ENCODE measurements at places on chromosomes 11 and 22.

- DNase-seq, result peak; percentile 84
Measured at GRCh38 chr22:30286813-30287647, 2.3 kb downstream of the CASTOR1 start.

GRCh38 chr11:64954201-64954600 is 17.7 kb downstream of the MAJIN start:
- no peak for DNase-seq

- no peak for DNase-seq
Measured at GRCh38 chr11:134592391-134592990, 180.4 kb upstream of the B3GAT1 start.

DNA sequence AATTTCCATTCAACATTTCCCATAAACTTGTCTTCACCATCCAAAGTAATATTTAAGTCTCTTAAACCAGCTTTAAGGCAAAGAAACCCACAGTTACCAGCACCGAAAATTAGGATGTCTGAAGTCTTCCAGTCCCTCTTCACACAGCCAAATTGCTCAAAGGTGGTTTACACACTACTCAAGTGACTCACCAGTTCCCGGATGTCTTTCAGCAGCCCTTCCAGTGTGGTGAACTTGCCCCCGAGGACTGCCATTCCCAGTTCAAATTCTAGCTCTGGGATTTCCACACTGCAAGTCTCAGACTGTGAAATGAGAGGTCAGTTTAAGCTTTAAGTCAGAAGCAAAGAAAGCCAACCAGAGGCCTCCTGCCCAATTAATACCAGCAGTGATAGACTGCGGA is 5.1 kb downstream of the ZPR1 start:
- no peak for DNase-seq

DNA sequence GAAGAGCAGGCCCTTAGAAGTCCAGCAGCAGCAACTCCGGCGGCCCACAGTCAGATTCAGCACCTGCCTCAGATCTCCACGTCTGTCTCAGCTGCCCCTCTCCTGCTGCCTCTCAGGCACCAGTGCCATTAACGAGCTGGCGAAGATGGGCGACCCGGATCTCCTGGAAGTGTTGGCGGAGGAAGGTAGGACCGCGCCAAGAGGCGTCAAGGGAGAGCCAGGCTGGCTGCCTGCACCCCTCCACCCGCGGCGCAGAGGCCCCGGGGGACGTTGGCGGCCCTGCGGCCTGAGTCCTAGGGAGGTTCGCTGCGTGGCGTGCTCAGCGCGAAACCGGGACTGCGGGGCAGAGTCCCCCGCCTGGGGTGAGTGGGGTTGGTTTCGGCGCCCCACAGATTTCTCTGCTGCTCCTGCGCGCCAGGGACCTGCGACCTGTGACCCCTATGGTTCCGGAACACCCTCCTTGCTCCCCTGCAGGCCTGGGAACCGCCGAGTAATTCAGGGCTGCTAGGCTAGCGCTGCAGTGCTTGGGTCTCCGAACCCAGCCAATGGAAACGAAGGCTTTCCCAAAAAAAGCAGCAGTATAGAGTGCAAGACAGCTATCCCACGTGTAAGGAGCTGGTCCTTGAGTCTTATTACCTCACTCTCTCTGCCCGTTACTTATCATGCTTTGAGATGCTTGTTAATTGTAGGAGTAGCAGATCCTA is 615 bp downstream of the ANO5 start:
- no peak for DNase-seq

DNA sequence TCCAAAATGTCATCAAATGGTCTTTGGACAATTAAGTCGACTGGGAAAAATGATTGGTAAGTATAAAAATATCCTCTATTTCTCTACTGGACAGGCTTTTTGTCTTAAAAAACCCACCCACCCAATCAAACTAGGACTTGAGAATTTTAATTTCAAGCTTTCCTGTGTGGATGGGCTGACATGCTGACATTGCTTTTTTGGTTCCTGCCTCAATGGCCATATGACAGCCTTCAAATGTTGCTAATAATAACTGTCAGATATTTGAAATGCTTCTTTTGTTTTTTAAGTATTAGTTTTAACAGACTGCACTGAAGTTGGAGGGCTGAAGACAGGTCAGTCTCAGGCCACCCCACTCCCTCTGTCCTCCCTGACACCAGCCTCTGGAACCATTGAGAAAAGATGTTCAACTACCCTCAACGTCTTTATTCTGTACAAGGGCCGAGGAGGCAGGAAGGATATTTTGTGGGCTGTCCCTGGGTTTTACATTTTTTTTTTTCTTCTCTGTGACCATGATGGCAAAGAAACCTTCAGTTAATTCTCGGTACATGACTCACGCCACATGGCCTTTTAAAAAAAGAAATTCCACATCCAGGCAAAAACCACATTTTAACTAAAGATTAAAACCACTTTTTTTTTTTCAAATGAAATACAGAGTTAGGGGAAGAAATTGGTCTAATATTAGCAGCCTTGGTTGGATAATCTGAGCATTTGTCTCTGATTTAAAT is 130.4 kb downstream of the SLC1A2 start:
- DNase-seq, result no peak

- no peak for DNase-seq
Measured at GRCh38 chr22:44024288-44024921, at the start of gene PARVB. PARVB (plus strand) TSS chr22:44024302; CDS start chr22:44024340, 38 bp downstream.

DNA sequence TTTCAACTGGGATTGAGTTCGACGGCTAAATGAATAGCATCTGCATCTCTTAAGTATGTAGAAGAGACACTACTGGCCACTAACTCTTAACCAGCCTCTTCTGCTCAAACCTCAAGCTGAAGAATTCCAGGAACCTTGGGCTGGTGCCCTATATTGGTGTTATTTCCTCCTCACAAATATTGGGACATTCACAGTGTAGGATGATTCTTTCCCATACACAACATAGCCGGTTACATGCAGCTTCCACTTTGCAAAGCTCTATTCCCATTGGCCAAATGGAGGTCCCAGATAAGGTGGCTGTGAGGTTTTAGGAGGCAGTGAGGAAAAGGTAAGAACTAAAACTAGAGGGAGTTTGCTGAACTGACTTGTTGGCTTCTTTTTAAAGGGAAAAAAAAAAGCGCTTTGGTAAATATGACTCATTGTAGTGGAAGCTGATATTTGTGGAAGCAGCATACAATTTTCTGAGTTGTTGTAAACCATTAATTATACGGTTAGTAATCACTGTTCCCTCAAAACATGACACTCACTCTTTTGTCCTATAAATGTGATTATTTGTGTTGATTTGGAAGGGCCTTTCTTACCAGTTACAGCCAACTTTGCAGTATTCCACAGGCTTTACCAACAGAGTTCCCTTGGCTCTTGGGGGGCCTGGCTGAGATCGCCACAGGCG is 17.6 kb downstream of the C22orf31 start:
- DNase-seq, result no peak

GRCh38 chr11:33035011-33035410 is 4.4 kb upstream of the TCP11L1 start:
- DNase-seq, result no peak

- DNase-seq, result no peak
Measured at GRCh38 chr11:16630651-16631050, 107.8 kb upstream of the C11orf58 start.

- no peak for DNase-seq
Measured at GRCh38 chr11:79940974-79941735, 500.3 kb upstream of the TENM4 start.

DNA sequence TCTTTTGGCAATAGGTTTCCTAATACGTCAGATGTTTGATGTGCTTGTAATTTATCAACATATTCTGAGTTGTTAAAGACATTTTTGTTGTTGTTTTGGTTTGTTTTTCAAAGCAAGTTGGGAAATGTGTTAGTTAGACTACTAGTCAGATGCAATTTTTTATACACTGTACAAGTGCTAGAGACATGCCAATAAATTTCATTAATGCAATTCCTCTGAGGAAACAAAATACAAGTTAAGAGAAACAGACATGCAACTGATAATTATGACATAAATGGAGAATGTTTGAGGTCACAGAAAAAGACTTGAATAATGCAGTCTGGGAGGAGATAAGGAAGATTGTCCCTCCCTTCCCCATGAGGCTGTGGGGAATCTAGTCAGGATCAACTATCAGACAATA is 5.9 kb downstream of the OR51T1 start:
- no peak for DNase-seq

DNA sequence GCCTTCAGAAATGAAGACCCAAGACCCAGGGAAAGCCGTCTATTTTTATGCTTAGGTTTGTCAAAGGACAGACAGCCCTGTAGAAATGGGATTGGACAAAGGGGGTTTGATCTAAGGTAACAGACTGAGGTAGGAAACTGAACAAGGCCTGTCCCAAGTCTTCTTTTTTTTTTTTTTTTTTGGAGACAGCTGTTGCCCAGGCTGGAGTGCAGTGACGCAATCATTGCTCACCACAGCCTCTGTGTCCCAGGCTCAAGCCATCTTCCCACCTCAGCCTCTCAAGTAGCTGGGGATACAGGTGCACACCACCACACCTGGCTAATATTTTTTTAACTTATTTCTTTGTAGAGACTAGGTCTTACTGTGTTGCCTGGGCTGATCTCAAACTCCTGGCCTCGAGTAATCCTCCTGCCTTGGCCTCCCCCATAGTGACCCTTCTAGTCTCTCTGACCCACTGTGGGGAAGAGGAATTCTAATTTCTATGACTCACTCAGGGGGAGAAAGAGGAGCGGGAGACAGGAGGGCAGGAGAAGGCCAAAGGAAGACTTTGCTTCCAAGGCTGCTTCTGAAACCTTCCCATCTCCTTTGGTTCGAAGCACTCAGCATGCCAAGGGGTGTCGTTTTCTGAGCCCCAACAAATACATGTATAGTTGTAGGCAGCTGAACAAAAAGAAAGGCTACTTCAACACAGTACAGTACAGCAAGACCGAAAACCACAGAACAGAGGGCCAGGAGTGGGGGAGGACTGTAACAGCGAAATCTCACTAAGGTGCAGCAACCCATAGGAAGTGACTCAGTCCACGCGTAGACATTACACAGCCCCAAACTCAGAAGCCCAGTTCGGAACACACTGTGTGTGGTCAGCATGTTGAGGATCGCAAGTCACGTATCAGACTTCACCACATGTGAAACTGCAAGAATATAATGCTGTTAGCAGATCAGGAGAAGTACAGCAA is 872 bp downstream of the TMA7B start:
- DNase-seq, result peak; percentile 36

All from effector CD4-positive, alpha-beta T cell (primary cell).